Testis (tissue), 5 donors: ENCODE measurements at places on chromosomes 3 and 15. TPM values are rescaled to one million over a fixed set of nuclear protein-coding genes. Genes with fewer than 3 reads are reported as not detected.

DNA sequence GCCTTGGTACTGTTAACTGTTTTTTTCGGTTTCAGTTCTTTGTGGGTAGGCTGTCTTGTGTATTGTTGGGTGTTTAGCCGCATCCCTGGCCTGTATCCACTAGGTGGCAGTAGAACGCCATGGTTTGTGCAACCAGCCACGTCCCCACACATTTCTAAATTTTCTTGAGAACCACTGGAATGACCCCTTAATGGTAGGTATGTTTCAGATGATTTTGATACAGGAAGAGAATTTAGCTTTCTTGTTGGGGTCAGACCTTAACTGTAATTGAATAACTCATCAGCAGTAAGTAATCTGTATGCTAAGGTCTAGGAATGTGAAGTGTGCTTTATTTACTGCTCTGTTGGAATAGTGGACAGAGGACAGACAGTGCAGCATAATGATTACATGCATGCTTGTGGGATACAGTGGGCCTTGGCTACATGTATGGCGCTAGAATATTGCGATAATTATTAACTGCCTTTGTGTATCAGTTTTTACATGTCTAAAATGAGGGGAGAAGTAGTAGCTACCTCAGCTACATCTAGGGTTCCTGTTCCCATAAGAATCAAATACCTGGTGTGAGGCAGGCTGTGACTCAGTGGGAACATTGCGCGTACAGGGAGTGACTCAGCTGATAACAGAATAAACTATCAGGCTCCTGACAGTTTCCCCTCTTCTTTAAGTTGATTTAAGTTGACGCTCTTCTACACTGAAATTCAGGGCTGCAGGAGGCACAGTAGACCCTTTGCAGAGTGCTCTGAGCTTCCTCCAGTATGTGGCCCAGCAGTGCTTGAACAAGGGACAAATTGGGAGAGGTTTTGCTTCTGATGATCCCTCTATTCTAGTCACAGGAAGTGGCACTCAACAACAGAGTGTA lies 25.0 kb upstream of the GPR171 start:
- DNase-seq = peak; percentile 83

GRCh38 chr3:191962324-191962723 lies 501.4 kb downstream of the PYDC2 start:
- no peak for DNase-seq

GRCh38 chr15:86973284-86973844 lies 893.7 kb downstream of the AGBL1 start:
- no peak for DNase-seq

DNA sequence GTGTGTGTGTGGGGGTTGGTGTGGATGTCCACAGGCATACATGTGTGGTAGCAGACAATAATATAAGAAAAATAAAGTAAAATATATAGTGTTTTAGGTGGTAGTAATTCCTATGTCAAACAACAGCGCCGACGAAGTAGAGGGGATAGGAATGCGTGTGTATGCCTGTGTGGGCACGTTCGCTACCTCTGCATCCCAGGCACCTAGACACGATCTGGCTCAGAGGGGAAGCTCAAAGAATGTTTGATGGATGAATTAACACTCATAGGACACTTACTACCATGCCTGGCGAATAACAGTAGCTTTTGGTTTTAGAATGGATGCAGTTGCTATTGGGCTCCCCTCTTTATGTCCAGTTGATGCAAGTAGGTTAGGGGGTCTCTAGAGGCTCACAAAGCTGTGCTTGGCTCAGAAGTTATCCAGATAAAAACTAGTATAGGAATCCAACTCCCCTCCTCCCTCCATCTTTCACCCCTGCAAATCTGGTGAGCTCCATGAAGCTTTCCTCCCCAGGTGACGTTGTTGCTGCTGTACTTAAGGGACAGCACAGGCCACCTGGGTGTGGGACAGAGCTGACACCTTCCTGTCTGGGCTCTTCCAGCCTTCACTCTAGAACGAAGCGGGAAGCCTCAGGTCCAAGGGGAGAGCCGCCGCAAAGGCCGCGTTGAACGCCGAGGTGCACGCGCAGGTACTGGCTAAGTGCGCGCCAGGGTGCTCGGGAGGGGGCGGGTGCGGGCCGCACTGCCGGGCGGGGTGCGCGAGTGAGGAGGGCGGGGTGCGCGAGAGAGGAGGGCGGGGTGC lies 192.6 kb upstream of the LYSMD4 start:
- DNase-seq = peak; percentile 46

DNA sequence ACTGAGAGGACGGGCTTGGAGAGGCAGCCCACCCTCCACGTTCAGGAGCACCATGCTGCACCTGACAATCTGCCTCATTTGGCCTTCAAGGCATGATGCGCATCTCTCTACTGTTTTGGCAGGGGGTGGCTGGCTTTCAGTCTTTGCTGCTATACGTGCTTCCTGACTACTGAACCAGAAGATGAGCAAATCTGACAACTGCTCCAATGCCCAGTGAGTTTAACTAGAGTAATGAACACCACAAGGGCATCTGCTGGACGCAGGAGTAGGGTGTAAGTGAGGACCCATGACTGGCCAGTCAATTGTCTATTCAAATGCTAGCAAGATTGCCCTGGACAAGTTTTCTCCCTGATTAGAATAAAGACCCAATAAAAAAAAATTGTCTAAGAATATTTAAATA lies 335.7 kb downstream of the MAGI1 start:
- no peak for DNase-seq

DNA sequence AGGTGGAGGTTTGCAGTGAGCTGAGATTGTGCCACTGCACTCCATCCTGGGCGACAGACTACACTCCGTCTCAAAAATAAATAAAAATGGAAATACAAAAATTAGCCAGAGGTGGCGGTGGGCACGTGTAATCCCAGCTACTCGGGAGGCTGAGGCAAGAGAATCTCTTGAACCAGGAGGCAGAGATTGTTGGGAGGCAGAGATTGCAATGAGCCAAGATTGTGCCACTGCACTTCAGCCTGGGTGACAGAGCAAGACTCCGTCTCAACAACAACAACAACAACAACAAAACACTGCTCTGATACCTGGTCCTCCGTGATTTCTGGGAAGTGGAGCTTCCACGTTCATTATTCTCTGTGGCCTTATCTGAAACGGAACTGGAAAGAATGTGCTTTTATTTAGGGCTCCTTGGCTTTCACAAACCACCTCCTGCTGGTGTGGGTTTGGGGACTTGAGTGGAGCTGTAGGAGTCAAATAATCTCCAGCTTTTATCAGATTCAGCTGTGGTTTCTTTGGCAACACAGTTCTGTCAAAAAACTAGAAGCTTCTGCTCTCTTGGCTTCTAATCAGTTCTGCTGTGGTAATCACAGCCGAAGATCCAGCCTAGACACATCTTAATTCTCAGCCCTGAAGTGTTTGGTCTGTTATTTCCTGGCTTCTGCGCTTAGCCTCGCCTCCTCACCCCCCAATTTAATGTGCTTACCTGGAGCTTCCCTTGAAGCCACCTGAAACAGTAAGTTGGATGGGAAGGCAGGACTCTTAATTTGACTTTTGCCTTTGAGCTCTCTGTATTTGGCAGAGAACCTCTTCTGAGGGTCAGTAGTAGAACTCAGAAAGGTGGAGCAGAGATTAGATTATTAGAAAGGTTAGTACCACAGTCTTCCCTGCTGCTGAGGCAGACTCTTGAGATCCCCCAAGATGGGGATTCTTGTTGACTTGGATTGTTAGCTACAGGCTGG lies 21.4 kb downstream of the IRAK2 start:
- no peak for DNase-seq

GRCh38 chr3:187920030-187920429 lies 174.8 kb upstream of the BCL6 start:
- no peak for DNase-seq

GRCh38 chr3:74518610-74519009 lies 95.8 kb downstream of the CNTN3 start:
- DNase-seq = no peak

DNA sequence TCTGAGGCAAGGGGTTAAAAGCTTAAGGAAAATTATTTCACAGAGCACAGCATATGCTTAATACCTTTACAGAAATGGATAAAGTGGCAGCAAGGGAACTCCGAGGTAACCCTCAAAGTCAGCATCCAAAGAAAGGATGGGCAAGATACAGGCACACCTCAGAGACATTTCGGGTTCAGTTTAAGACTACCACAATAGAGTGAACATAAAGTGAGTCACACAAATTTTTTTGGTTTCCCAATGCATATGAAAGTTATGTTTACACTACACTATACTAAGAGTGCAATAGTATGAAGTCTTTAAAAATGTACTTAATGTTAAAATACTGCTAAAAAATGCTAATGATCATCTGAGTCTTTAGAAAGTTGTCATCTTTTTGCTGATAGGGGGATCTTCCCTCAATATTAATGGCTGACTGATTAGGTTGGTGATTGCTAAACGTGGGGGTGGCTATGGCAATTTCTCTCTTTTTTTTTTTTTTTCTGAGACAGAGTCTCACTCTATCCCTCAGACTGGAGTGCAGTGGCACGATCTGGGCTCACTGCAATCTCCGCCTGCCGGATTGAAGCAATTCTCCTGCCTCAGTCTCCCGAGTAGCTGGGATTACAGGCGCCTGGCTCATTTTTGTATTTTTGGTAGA lies 10.0 kb downstream of the UBR1 start:
- DNase-seq = no peak

The UROC1 gene
- polyA plus RNA-seq = 0.34 TPM

GRCh38 chr3:51441282-51442030 lies 50.4 kb downstream of the RBM15B start:
- DNase-seq = no peak

DNA sequence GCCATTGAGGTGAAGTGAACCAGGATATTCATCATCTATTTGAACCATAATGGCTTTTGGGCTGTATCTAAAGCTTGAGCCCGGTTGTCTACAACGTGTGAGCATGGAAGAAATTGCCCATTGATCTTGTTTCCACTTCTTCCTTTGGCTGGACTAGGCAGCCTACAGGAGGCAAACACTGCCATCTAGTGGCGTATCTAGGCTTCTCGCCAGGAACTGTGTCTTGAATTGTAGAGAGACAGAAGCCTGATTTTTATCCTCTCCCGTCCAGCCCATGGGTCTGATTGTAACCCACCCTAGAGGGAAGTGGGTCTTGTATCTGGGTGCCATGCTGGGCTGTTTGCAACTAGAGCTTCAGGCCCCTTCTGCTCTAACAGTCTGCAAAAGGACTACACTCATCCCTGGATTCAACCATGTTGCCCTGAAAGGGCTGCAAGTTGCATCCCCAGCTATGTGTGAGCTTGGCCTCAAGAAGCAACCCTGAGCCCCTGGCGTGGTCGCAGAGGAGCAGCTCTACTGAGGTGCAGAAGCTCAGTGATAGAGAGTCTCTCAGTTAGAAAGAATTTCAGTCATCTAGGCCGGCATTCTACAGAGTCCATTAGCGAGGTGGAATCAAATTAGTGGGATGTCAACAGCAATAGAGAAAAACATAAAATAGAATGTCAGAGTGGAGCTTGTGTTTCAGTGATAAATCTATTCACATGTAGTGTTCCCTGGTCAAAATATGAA lies 170.2 kb upstream of the UMPS start:
- peak; percentile 87 for DNase-seq

GRCh38 chr15:87570206-87570605 lies 686.3 kb downstream of the NTRK3 start:
- DNase-seq = no peak

DNA sequence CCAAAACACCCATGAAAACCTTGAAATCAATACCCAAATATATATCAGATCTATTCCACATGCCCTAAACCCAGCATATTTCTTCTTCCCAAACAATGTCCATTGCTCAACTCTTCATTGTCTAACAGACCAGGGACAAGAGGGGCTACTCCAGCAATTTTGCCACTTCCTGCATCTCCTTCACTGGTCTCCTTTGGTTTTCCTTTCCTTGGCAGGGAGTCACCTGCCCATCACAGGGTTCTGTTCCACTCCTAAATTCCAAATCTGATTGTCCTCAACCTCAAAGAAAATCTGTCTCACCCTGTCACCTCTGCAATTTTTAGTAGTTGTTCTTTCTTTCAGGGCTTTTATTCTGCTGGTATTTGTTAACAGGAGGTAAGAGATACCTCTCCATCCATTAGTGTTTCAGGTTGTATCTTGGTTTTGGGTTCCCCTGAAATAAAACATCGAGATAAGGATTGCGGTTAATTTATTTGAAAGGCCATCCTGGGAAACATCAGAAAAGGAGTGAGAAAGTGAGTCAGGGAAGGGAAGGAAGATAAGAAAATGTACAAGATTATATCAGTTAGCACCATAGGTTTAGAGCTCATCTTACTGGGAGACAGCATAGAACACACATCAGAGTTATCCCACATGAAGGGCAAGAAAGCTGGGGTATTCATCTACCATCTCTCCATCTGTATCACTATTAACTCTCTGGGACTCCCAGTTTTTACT lies 13.6 kb downstream of the ZBED2 start:
- DNase-seq = no peak
